Osteoblast (primary cell): ENCODE measurements at places on chromosomes 1 and 21.

DNA sequence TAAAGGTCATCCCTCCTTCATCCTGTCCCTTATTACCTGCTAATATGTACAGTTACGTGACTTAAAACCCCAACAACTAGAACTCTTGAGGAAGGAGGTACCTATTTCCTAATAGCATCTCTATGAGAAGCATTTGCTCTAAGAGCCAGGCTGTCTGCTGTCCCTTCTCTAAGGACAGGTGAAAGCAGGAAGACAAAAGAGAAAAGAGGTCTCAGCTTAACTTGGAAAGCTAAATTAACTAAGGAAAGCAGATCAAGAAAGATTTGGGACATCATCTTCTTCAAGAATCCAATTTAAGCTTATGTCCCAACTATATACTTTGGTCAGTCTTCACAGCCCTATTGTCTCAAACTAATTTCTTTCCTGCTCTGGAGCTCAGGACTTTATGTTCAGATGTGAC is 2.9 kb downstream of the EGLN1 start:
- no peaks in the 10 kb centered on the region for H3K36me3 ChIP-seq
- H3K4me1 ChIP-seq: peaks cover 25% of the 10 kb centered on the region
- peak overlapping the region; percentile 50 for H3K27ac ChIP-seq
- no peaks in the 10 kb centered on the region for H3K27me3 ChIP-seq
- H3K4me3 ChIP-seq: peak overlapping the region; percentile 77

- H3K27ac ChIP-seq: peak within 1 kb of the TSS; percentile 85
- H3K4me1 ChIP-seq: peaks cover 39% of the 10 kb centered on the region
- peak; percentile 99 for DNase-seq
- no peaks in the 10 kb centered on the region for H3K27me3 ChIP-seq
- no peaks in the 10 kb centered on the region for H3K36me3 ChIP-seq
These were observed at the start of gene TRAPPC10 for GRCh38 chr21:44011579-44012473. TRAPPC10 (plus strand) TSS chr21:44012309; CDS start chr21:44012494, 185 bp downstream.

DNA sequence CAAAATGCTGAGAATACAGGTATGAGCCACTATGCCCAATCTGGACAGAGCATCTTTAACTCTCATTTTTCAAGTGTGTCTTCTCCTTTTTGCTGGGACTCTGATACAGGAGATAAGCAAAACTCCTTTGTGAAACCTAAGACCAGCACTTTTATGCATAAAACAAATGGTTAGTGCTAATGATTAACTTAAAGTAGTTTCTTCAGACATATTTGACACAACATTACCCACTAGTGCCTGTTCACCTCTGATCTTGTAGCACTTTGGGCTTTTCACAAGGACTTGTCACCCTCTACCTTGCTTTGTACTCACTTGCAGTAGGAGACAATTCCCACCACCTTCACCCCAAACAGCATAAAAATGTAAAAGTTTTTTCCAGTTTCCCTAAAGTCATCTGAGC is 216.3 kb downstream of the RGS7 start:
- no peaks in the 10 kb centered on the region for H3K36me3 ChIP-seq
- no peaks in the 10 kb centered on the region for H3K27me3 ChIP-seq
- H3K4me1 ChIP-seq: no peaks in the 10 kb centered on the region
- H3K27ac ChIP-seq: no peak overlapping the region
- no peak overlapping the region for H3K4me3 ChIP-seq

DNA sequence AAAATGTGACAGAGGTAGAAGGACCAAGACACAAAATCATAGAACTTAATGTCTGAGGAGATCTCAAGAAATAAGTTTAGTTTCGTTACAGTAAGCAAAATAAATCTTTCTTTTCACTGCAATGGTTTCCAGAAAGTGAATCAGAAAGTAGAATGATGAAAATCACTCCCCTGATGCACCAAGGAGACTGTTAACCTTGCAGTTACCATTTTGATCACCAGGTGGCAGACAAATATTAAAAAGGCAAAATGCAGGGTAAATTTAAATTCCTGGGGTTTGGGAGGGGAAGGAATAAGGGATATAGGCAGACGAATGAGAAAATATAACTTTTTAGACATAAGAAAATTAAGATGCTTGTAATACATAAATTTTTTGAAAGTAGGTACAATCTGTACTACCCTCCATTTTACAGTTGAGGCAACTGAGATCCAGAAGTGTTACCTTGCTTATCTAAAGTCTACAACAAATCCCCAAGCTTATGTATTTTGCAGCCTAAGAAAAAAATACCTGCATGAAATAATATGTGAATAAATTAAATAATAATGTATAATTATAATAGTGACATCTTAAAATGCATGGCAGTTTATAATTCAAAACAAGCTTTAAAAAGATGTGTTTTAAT is 253.2 kb downstream of the CRB1 start:
- H3K27ac ChIP-seq: no peak overlapping the region
- no peaks in the 10 kb centered on the region for H3K36me3 ChIP-seq
- no peak overlapping the region for H3K4me3 ChIP-seq
- peak; percentile 56 for DNase-seq

GRCh38 chr1:51574796-51575195 is 42.1 kb upstream of the OSBPL9 start:
- no peaks in the 10 kb centered on the region for H3K27me3 ChIP-seq
- peaks cover 12% of the 10 kb centered on the region for H3K4me1 ChIP-seq
- no peaks in the 10 kb centered on the region for H3K36me3 ChIP-seq

GRCh38 chr1:224922404-224923164 is 6.9 kb upstream of the DNAH14 start:
- H3K36me3 ChIP-seq: no peaks in the 10 kb centered on the region
- H3K27me3 ChIP-seq: no peaks in the 10 kb centered on the region
- no peak overlapping the region for H3K27ac ChIP-seq
- H3K4me3 ChIP-seq: no peak overlapping the region
- H3K4me1 ChIP-seq: no peaks in the 10 kb centered on the region
- peak; percentile 80 for DNase-seq

DNA sequence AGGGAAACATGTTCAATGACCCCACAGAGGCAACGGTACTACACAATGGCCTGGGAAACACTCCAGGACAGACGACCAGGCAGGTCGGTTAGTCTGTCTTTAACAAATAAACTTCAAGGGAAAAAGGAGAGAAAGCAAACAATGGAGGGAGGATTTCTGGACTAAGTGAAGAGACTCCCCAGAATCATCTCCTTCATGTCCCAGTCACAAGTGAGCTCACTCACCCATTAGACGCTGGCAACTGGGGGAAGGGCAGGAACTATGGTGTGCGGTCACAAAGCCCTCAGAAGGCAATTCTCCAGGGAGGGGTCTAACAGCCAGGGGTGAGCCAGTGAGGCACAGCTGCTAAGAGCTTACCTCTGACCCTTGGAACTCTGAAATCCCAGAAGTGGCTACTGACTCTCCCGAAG is 55.7 kb upstream of the NADK start:
- no peaks in the 10 kb centered on the region for H3K27me3 ChIP-seq
- H3K27ac ChIP-seq: peak overlapping the region; percentile 52
- H3K4me3 ChIP-seq: no peak overlapping the region
- peaks cover 12% of the 10 kb centered on the region for H3K4me1 ChIP-seq

DNA sequence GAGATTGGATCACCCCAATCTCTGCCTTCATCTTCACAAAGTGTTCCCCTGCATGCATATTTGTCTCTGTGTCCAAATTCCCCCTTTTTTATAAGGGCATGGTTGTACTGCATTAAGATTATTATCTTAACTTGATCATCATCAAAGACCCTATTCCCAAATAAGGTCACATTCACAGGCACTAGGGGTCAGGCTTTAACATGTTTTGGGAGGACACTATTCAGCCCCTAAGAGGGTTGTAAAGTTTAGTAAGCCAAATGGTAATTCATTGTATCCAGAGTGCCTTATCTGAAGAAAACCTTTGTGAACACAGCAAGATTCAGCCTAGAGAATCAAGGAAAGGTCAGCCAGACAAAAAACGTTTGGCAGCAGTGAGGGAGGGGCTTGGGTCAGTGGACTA is 317.6 kb upstream of the PLD5 start:
- no peaks in the 10 kb centered on the region for H3K27me3 ChIP-seq
- DNase-seq: no peak
- H3K4me1 ChIP-seq: no peaks in the 10 kb centered on the region
- H3K27ac ChIP-seq: no peak overlapping the region

GRCh38 chr1:226051365-226051764 is 11.2 kb upstream of the H3-3A start:
- H3K36me3 ChIP-seq: no peaks in the 10 kb centered on the region
- H3K27ac ChIP-seq: no peak overlapping the region
- H3K4me3 ChIP-seq: no peak overlapping the region
- DNase-seq: peak; percentile 48
- H3K4me1 ChIP-seq: peaks cover 13% of the 10 kb centered on the region

GRCh38 chr1:239899747-239900146 is 191.9 kb upstream of the FMN2 start:
- no peaks in the 10 kb centered on the region for H3K36me3 ChIP-seq
- H3K27ac ChIP-seq: no peak overlapping the region
- H3K27me3 ChIP-seq: peaks cover 6% of the 10 kb centered on the region
- DNase-seq: no peak
- no peaks in the 10 kb centered on the region for H3K4me1 ChIP-seq

DNA sequence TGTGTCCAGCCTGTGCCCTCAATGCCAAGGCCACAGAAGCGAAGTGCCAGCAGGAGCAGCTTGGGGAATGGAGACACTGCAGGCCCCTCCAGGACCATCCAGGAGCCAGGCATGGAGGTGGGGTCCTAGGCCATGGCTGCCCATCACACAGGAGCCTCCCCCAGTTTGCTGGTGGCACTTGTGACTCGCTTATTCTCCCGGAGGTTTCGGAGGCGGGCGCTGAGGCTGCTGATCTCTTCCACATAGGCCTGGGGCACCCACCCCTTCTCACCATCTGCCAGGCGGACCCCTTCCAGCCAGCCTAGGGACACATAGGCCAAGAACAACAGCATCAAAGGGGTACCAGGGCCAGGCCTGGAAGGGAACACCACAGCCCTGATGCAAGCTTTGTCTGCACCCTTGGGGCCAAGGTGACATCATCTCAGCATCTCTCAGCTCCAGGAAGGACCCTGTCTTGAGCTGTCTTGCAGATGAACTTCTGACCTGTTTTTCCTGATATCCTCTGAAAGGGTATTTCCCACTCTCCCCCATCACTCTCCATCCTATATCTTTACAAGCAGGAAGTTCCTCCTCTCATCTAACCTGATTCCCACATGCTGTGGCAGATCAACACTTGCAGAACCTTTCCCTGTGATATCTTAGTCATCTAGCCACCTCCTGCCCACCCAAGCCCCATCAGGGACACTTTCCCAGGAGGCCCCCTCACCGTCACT is 13.9 kb downstream of the ARHGEF19 start:
- no peak overlapping the region for H3K27ac ChIP-seq
- no peaks in the 10 kb centered on the region for H3K36me3 ChIP-seq
- H3K4me1 ChIP-seq: no peaks in the 10 kb centered on the region
- no peak overlapping the region for H3K4me3 ChIP-seq

GRCh38 chr1:34784751-34785221 is 3.8 kb downstream of the GJB3 start:
- H3K27ac ChIP-seq: no peak overlapping the region
- no peaks in the 10 kb centered on the region for H3K36me3 ChIP-seq
- H3K27me3 ChIP-seq: peaks cover 30% of the 10 kb centered on the region
- DNase-seq: no peak
- peaks cover 8% of the 10 kb centered on the region for H3K4me1 ChIP-seq

DNA sequence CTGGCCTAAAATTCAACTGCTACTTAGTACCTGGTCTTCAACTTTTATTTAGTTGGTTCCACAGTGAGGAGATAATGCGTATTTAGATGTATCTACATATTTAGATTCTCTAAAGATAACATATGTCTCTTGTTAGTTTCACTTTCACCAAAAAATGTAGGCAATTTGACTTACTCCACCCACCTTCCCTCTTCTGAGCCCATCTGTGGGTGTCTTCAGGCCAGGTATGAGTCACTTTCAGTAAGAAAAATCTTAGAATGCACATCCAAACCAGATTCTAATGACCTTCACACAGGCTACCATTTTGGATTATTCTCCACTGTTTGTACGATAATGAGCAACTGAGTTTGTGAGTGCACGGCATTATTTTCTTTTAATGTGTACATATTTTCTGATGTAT is 501.7 kb downstream of the NEGR1 start:
- no peaks in the 10 kb centered on the region for H3K4me1 ChIP-seq
- no peak overlapping the region for H3K27ac ChIP-seq
- H3K4me3 ChIP-seq: no peak overlapping the region
- H3K36me3 ChIP-seq: no peaks in the 10 kb centered on the region
- H3K27me3 ChIP-seq: no peaks in the 10 kb centered on the region
- DNase-seq: peak; percentile 32

GRCh38 chr1:241311056-241311746 is 45.8 kb downstream of the RGS7 start:
- no peak overlapping the region for H3K27ac ChIP-seq
- no peaks in the 10 kb centered on the region for H3K27me3 ChIP-seq
- H3K36me3 ChIP-seq: no peaks in the 10 kb centered on the region
- H3K4me3 ChIP-seq: no peak overlapping the region
- no peaks in the 10 kb centered on the region for H3K4me1 ChIP-seq

- no peaks in the 10 kb centered on the region for H3K36me3 ChIP-seq
- H3K4me1 ChIP-seq: peaks cover 12% of the 10 kb centered on the region
- H3K27ac ChIP-seq: peak overlapping the region; percentile 56
These were observed 1.6 kb downstream of the ADGRL2 start for GRCh38 chr1:81802457-81802706.

GRCh38 chr21:29105218-29105617 is 25.2 kb upstream of the MAP3K7CL start:
- no peak overlapping the region for H3K4me3 ChIP-seq
- peak overlapping the region; percentile 5 for H3K27ac ChIP-seq
- H3K27me3 ChIP-seq: no peaks in the 10 kb centered on the region
- peaks cover 9% of the 10 kb centered on the region for H3K4me1 ChIP-seq
- no peaks in the 10 kb centered on the region for H3K36me3 ChIP-seq
- no peak for DNase-seq

DNA sequence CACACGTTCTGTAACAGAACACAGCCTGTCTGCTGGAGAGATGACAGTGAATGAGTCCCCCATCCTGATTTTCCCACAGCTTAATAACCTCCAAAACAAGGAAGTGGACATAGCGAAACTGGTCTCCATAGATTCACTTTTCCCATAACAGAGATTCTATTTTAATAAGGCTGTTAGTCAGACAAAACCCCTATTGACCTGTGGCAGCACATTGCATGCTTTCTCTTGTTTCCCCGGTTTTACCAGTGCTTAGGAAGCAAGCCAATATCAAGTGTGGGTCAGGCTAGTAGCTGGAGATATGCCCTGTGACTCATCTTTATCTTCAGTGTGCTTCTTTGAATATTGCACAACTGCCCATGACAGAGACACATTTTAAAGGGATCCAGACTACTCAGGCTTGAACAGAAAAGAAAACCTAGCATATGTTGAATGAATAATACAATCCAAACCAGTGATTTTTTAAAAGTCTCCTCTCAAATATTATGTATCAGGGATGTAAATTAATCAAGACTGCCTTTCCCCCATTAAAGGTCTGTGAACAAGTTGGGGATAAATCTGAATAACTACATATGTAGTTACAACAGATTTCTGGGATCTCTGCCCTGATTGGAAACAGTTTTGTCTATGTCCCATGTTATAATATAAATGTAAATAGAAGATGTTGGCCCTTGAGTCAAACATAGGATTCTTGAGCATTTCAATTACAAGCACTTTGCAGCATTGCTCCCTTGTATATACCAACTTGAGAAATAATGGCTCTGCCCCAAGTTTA is 11.9 kb upstream of the CLDN8 start:
- peak; percentile 53 for DNase-seq
- H3K4me1 ChIP-seq: peaks cover 10% of the 10 kb centered on the region
- H3K27me3 ChIP-seq: no peaks in the 10 kb centered on the region

- H3K4me3 ChIP-seq: no peak overlapping the region
- DNase-seq: no peak
- peaks cover 29% of the 10 kb centered on the region for H3K4me1 ChIP-seq
- no peaks in the 10 kb centered on the region for H3K27me3 ChIP-seq
These were observed 7.3 kb upstream of the SLC35D1 start for GRCh38 chr1:67061266-67061665.
